ENCODE measurements at places on chromosomes 5 and 9. TPM values are rescaled to one million over a fixed set of nuclear protein-coding genes. Genes with fewer than 3 reads are reported as not detected.

The LCNL1 gene
- total RNA-seq = not detected

The KCNIP1 gene
- not detected for total RNA-seq

The ARL14EPL gene
- not detected for total RNA-seq

The ANGPTL2 gene
- total RNA-seq = 48.3 TPM

- no peak overlapping the region for H3K4me3 ChIP-seq
- DNase-seq = no peak
- no peaks in the 10 kb centered on the region for H3K36me3 ChIP-seq
- H3K27ac ChIP-seq = no peak overlapping the region
- H3K4me1 ChIP-seq = no peaks in the 10 kb centered on the region
Measured at GRCh38 chr5:142878638-142879037, 108.5 kb downstream of the ARHGAP26 start.

GRCh38 chr5:121987052-121987684 lies 25.4 kb downstream of the SRFBP1 start:
- H3K4me3 ChIP-seq = no peak overlapping the region
- no peak for DNase-seq
- no peaks in the 10 kb centered on the region for H3K27me3 ChIP-seq
- peaks cover 24% of the 10 kb centered on the region for H3K4me1 ChIP-seq
- no peaks in the 10 kb centered on the region for H3K36me3 ChIP-seq

- no peaks in the 10 kb centered on the region for H3K4me1 ChIP-seq
- H3K27ac ChIP-seq = no peak overlapping the region
- no peak overlapping the region for H3K4me3 ChIP-seq
Measured at GRCh38 chr5:144040615-144041305, 129.7 kb downstream of the YIPF5 start.

GRCh38 chr5:119387945-119388618 lies 32.3 kb downstream of the TNFAIP8 start:
- H3K4me1 ChIP-seq = no peaks in the 10 kb centered on the region
- H3K27ac ChIP-seq = no peak overlapping the region
- no peaks in the 10 kb centered on the region for H3K27me3 ChIP-seq
- H3K36me3 ChIP-seq = no peaks in the 10 kb centered on the region
- DNase-seq = no peak

GRCh38 chr5:139843991-139844390 lies 48.4 kb downstream of the PSD2 start:
- H3K27ac ChIP-seq = no peak overlapping the region
- no peaks in the 10 kb centered on the region for H3K36me3 ChIP-seq
- no peaks in the 10 kb centered on the region for H3K4me1 ChIP-seq

- no peak overlapping the region for H3K27ac ChIP-seq
- no peaks in the 10 kb centered on the region for H3K4me1 ChIP-seq
- no peak overlapping the region for H3K4me3 ChIP-seq
- no peak for DNase-seq
Measured at GRCh38 chr5:30458681-30459080, 734.8 kb upstream of the CDH6 start.

- H3K4me3 ChIP-seq = no peak overlapping the region
- no peaks in the 10 kb centered on the region for H3K36me3 ChIP-seq
- no peaks in the 10 kb centered on the region for H3K27me3 ChIP-seq
- DNase-seq = no peak
- no peaks in the 10 kb centered on the region for H3K4me1 ChIP-seq
Measured at GRCh38 chr5:143472576-143472975, 69.1 kb upstream of the NR3C1 start.

DNA sequence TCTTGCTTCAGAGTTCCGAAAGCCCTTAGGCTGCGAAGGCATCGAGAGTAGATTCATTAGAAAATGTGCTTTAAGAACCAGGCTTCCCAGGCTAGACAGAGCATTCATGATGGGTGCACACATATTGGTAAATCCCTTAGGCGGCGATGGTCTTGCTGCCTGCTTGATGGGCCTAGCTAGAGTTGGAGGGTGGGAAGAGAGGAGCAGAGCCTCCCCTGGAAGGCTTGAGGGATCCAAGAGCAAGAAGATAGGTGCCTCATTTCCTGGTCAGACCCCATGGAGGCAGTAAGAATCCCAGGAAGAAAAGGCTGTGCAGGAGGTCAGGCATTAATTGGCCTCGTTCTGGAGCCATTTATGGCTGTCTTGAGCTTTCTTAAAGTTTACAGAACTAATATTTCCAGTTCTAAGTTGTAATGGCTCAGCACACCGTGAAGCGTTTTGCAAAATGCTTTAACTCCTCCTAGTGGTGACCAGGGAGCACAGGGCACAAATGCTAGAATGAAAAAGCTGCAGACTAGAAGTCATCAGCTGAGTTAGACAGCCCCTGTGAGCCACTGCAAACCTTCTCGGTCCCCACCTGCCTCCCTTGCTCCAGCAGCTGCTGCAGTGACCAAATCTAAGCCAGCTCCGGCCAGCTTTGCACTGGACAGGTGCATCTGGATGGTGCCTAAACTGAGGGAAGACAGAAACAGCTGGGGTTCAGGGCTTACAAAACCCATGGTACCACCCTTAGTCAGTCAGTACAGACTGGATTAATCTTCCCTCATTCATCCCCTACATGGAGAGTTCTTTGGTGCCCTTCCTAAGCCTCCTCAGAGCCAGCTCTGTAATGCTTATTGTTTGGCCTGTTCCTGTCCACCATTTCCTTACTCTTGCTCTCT lies 14.7 kb downstream of the SLC45A2 start:
- no peaks in the 10 kb centered on the region for H3K27me3 ChIP-seq
- H3K36me3 ChIP-seq = no peaks in the 10 kb centered on the region
- H3K4me3 ChIP-seq = no peak overlapping the region
- no peaks in the 10 kb centered on the region for H3K4me1 ChIP-seq
- no peak overlapping the region for H3K27ac ChIP-seq
- DNase-seq = no peak

DNA sequence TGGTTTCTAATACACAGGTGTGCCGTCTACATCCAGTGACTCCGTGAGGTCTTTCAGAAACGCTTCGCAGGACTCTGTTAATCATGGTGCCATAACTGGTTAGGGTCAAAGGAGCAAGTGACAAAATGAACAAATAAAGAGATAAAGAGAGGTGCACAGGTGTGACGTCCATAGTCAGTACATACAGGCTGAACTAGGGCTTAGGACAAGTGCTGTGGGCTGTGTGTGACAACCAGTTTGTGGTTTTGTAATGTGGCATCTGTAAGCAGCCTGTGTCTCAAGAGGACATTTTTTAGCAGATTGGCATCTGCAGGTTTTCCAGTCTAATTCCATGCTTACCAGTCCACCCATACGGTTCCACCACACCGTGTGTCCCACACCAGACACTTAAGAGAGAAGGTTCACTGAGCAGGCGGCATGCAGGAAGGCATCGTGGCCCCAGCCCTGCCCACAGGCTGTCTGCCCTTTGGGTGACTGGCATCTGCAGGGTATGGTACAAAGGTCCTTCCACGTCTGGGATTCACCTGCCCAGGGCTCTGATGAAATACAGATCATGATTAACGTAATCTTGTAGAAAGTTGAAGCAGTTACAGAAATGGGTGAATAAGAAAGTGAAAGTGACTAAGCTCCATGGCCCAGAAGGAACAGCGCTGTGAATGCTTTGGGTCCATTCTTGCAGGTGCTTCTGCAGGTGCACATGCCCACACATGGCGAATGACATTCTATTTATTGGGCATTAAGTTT lies 26.9 kb downstream of the SRD5A1 start:
- H3K27me3 ChIP-seq = no peaks in the 10 kb centered on the region
- H3K36me3 ChIP-seq = peaks cover 27% of the 10 kb centered on the region
- no peak overlapping the region for H3K4me3 ChIP-seq
- no peak for DNase-seq
- H3K27ac ChIP-seq = no peak overlapping the region
- H3K4me1 ChIP-seq = peaks cover 3% of the 10 kb centered on the region

GRCh38 chr5:162786234-162786633 lies 651.2 kb upstream of the CCNG1 start:
- H3K36me3 ChIP-seq = no peaks in the 10 kb centered on the region
- H3K27ac ChIP-seq = no peak overlapping the region

- no peaks in the 10 kb centered on the region for H3K27me3 ChIP-seq
- H3K4me1 ChIP-seq = no peaks in the 10 kb centered on the region
- DNase-seq = no peak
- no peaks in the 10 kb centered on the region for H3K36me3 ChIP-seq
Measured at GRCh38 chr5:167248257-167248656, 1043.2 kb upstream of the WWC1 start.

- H3K4me1 ChIP-seq = no peaks in the 10 kb centered on the region
- H3K36me3 ChIP-seq = no peaks in the 10 kb centered on the region
- DNase-seq = no peak
- no peak overlapping the region for H3K4me3 ChIP-seq
- no peak overlapping the region for H3K27ac ChIP-seq
Measured at GRCh38 chr5:180116077-180116999, 44.8 kb upstream of the RNF130 start.
